ENCODE measurements at places on chromosomes 11 and 22.

DNA sequence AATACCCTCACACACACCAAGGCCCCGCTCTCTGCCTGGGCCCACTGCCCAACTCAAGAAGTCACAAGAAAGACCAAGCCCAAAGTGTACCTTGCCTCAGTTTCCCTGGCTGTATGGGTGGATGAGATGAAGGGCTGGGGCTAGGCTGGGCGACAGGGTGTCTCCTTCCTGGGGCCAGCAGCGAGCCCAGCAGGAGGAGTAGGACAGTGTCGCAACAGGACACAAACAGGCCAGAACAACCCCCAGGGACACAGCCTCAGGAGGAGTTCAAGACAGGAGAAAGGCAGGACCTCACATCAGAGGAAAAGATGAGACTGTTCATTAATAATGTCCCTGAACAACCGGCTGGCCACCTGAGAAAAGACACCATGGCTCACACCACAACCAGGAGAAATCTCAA lies 13.3 kb downstream of the CSNK1E start:
- DNase-seq: no peak

DNA sequence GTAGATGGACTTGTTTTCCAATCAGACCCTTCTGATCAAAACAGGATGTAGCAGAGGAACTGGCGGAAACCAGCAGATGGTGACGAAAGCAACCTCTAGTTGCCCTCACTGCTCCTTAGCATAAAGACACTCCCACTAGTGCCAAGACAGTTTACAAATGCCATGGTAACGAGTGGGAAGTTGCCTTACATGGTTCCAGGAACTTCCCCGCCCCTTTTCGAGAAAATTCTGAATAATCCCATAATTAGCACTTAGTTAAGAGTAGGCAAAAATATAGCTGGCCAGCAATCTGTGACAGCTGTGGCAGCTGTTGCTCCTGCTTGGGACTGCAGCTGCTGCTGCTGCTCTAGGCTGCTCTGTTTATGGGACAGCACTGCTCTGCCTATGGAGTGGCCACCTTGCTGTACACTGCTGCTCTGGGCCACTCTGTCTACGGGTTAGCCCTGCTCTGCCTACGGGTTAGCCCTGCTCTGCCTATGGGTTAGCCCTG lies 33.4 kb upstream of the SORL1 start:
- no peak for DNase-seq

DNA sequence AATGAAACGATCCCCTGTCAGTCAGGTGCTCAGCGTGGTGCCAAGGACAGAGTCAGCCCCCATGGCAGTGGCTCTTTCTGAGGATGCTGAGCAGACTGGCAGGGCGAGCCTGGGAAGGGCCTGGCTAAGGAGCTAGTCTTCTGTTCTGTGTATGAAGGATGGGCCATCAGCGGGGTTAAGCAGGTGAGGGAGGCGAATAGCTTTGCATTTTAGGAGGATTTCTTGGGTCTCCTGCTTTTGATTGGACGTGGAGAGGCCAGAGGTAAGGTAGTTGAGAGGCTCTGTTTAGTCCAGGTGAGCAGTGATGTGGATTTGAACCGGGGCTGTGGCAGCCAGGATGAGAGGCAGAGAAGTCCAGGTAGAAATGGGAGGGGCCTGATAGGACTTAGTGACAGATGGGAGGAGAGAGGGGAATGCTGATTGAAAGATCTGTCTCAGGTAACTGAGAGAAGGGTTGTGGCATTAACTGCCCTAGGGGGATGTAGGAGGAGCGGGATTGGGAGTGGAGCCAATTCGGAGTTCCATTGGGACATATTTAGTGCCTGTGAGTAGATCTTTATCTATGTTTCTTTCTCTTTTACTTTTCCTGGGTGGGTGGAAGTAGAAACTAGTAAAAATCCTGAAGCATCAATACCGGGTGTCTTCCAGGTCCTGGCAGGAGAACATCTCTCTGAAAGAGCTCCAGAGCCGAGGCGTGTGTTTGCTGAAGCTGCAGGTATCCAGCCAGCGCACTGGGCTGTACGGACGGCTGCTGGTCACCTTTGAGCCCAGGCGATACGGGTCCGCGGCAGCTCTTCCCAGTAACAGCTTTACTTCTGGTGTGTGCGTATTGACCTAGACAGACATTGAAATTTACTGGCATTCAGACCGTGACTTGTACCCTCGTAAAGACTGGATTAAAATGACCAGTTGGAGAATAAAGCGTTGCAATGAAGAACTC lies 2.0 kb downstream of the IGHMBP2 start:
- no peak for DNase-seq

DNA sequence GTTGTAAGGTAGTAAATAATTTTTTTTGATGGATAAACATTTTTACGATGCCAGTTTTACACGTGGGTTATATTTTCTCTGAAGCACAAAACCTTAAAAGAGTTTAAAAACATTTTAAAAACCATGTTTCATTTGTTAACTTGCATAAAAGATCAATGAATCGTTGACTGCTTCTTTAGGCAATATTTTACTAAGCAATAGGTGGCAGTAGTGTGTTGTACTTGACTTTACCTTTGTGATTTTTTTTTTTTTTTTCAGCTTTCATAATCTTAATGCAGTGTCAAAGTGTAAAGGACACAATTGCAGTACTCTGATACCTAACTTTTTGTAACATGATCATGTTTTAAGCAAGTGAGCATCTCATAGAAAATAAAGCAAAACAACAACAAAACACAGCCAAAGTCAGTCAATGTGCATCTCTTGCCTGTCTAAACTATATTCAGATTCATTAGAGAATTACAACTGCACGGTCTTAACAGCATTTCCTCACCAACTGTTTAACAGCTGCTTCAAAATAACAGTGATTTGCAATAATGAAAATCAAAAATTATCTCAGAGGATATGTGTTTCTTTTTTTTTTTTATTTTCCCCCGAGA lies 27.7 kb downstream of the DNAJC24 start:
- peak; percentile 14 for DNase-seq

- DNase-seq: no peak
Observed at GRCh38 chr11:6397636-6398035, 7.4 kb downstream of the SMPD1 start.

DNA sequence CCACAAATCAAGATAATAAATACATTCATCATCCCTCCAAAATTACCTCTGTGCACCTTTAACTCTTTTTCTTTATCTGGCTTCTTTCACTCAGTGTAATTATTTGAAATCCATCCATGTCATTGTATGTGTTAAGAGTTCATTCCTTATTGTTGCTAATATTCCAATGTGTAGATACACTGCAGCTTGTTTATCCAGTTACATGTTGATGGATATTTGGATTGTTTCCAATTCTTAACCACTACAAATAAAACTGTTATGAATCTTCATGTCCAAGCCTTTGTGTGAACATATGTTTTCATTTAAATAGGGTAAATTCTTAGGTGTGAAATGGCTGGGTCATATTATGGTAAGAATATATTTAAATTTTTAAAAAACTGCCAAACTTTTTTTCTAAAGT lies 323.3 kb upstream of the NCAM1 start:
- no peak for DNase-seq

DNA sequence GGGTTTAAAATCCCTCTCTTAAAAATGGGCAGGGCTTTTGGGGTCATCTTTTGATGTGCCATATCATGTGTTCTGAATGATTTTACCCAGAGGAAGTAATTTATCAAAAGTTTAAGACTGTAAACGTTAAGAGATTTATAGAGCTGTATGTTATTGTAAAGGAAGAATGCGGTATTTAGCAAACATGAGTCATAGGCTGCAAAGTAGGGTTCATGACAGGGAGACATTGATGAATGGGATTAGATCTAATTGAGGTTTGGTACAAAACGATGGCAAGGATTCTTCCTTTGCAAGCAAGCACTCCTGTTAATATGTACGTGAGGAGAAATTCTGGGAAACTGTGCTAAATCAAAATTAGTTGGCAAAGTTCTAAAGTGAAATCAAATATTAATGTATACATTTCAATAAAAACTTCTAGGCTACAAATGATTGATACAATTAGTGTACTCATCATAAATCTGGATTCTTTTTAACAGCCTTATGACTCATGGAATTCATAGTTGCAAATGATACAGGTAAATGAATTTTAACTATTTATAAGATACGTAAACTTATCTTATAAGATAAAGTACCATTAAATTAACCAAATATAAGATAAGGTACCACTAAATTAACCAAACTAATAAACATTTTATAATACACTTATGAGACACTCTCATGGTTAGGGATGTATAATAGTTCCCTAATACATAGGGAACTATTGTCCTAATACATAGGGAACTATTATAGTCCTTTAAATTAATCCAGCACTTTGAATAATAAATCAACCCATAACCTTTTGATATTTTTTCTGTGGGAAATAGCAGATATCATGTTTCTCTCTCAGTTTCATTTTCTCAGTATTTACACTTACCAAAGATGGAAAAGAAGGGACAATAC lies 58.4 kb downstream of the KIF18A start:
- peak; percentile 9 for DNase-seq

DNA sequence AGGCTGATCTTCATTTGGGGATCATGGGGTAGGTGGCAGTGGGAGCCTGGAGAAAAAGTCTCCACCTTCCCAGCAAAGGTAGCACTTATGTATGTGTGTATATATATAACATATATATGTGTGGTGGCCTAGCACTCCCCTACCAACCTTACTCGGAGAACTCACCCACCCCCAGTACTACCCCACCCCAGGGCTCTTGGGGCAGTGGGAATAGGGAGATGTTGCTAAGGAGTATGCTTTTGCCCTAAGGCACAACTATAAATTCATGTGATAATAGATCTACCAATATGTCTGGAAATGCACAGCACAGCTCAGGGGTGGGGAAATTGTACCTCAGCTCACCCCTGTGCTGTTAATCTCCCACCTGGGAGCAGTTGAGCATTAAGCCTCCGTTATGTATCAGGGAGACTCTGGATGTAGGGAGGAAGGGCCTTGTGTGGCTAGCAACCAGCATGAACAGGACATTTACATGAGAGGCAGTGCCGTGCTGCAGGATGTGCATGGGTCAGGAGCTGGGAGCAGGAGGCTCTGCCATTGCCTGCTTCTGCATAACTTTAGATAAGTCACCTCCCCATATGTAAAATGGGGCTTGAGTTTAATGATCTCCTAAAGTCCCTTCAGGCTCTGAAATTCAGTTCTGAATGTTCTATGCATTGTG lies 57.3 kb downstream of the C11orf91 start:
- DNase-seq: no peak

DNA sequence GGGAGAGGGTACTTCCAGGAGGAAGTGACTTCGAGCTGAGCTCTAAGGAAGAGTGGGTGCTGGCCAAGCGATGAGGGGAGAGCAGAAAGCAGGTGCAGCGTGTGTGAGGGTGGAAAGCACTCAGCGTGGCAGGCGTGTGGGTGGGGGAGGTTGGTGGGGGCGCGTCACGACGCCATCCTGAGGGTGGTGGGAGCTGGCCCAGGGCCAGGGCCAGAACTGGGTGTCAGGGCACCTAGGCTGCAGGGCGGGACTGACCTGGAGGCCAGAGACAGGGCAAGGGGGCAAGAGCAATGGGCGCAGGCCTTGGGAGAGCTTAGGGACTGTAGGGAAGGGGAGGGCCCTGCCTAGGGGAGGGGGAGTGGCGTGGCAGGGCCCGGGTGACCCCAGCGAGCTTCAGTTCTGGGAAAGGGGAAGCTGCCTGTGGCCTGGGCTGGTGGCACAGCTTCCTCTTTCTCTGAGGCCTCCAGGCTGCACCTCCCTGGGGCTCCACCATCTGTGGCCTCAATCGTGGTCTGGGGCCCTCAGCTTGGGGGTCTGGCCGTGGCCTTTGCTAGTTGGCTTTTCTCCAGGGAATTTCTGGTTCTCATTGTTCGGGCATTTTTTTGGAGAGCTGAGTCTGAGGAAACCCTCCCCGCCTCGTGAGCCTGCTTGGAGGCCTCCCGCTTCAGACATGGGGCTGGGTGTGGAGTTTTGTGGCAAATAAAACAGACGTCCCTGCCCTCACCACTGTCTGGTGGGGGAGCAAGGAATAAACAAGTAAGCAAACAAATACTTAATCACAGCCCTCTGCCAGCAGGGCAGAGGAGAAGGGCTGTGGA lies 8.9 kb downstream of the RELT start:
- no peak for DNase-seq

GRCh38 chr11:1050581-1051355 lies 14.2 kb upstream of the MUC6 start:
- DNase-seq: peak; percentile 89

DNA sequence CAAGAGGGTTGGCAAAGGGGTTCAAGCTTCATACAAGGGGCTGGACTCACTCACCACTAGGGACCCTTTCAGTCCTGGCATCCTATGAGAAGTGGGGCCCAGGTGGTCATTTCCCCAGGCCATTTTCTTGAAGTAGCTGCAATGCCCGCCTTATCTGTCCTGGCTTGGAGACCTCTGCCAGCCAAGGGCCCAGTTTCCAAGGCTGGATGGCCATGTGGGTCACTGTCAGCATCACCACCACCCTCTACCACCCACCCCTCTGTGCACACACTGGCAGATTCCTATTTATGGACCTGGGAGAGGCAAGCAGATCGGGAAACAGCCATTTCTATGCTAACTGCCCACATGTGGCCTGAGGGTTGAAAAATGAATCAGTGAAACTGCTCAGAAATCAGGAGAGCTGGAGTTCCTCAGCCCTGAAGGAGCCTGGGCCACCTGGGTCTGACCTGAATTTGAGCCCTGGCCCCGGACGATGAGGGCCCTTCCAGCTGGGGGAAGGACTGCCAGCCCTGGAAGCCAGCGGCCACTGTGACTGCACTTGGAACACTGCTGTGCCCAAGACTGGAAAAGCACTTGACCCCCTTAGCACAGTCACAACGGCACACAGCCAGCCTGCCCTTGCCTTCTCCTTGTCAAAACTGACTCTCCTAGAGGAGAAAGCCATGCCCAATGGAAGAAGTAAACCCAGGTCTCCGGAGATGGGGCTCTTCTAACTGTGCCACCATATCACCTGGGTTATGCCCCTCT lies 442.2 kb downstream of the BUD13 start:
- no peak for DNase-seq

GRCh38 chr11:50088231-50088630 lies 55.6 kb downstream of the OR4C45 start:
- DNase-seq: no peak

DNA sequence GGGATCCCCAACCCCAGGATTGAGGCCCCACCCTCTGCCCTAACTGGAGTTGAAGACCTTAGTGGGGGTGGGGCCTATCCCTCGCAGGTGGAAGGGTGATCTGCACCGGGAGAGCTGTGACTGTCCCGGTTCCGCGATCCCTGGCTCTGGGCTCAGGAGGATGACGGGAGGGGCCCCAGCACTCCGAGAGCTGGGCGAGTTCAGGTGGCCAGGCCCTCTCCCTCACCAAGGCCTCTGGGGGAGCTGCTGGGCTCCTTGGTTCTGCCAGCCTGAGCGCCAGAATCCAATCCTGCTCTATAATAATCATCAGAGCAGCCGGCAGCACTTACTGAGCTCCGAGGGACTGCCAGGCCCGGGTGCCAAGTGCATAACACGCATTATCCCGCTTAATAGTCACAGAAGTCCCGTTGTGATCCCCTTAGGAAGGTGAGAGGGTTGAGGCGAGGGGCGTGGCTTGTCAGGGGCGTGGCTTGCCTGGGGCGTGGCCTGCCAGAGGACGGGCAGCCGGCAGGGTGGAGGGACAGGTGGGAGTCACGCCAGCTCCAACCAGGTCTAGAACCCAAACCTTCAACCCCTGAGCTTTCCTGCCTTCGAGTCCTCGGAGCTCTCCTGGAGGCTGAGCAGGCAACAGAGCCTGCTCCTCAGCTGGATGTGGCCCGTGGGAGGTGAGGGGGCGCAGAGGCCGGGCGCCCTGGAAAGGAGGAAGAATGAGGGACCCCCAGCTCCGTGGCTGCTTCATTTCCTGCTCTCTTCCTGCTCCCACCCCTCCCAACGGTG lies 7.3 kb upstream of the SYT7 start:
- DNase-seq: peak; percentile 72

Measured in HEK293T (cell line).